A549 treated with CORT108297 at 1 μM for 4 hours (cell line): ENCODE measurements at places on chromosomes 1 and 21. TPM values are rescaled to one million over a fixed set of nuclear protein-coding genes. Genes with fewer than 3 reads are reported as not detected.

Gene KMO
- total RNA-seq = 0.74 to 1.6 TPM (median 1.4 TPM) in 5 replicates

Gene AMY1A
- total RNA-seq = not detected in 5 replicates

Gene CAPN8
- total RNA-seq = 0.57 to 0.88 TPM (median 0.74 TPM) in 5 replicates

Gene MLLT11
- 14.5 to 18.8 TPM (median 17.8 TPM) in 5 replicates for total RNA-seq

Gene CTPS1
- 78.9 to 108 TPM (median 92.3 TPM) in 5 replicates for total RNA-seq

Gene HOOK1
- 0.14 to 0.45 TPM (median 0.32 TPM) in 5 replicates for total RNA-seq

Gene RAB3B
- total RNA-seq = 5.1 to 9.9 TPM (median 6.0 TPM) in 5 replicates

Gene CEP104
- 14.6 to 21.4 TPM (median 16.8 TPM) in 5 replicates for total RNA-seq

Gene CELA2B
- total RNA-seq = 0.29 TPM in 1 of 5 replicates, not detected in the others

Gene NPHS2
- not detected in 5 replicates for total RNA-seq

Gene OLIG1
- total RNA-seq = not detected in 5 replicates
